ENCODE measurements at places on chromosomes 7 and 10. TPM values are rescaled to one million over a fixed set of nuclear protein-coding genes. Genes with fewer than 3 reads are reported as not detected.
A peak's percentile ranks its signal among the peaks of the same experiment; 100 is the strongest.

GRCh38 chr10:85105614-85106255, 777.3 kb downstream of the CCSER2 start:
- ATAC-seq: peak; percentile 59

DNA sequence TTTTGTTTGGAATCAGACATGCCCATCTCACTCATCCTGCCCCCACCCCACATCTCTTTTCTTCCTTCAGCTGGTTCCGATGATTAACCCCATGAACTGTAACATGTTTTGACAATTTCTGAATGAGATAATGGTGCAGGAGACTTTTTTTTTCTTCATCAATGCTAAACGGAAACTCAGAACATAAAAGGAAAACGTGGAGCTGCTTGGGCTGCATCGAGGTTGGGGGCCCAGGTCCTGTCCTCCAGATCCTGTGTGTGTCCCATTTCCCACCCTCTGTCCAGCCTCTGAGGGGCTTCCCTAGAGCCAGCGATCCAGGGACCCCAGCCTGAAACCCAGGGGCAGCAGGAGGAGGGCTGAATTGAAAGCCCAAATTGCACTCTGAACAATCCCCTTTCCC, 263.8 kb upstream of the GRB10 start:
- ATAC-seq: no peak

AKR1E2 gene
- total RNA-seq: 6.0 TPM

DNA sequence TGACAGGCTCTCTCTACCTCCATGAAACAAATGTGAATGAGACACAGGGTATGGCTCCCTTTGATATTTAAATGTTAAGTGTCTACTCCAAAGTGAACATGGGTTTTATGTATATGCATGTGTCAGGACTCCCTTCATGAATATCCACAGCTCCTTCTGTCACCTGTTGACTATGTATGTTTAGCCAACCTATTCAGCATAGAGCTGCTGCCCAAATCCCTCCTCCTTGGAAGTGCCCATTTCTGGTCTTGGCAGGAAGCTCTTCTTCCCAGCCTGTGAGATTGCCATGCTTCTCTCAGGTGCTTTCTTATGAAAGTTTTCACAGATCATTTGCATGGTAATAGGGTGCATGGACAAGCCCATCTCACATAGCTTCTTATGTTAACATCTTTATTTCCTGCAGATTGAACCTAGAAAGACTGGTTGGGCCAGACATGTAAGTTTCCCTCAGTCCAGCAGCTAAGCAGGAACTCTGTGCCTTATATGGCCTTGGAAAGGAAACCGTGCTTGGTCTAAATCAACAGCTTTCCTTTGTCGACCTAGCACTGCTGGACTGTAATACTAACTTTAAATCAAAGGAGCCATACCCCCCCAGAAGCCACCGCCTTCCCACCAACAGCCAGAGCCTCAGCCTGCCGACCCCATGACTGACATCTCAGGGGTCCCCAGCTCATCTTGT, 288.9 kb downstream of the ADARB2 start:
- ATAC-seq: no peak

- peak; percentile 67 for ATAC-seq
Observed at GRCh38 chr10:63629363-63630084, 108.3 kb downstream of the REEP3 start.

WIPF3 gene
- total RNA-seq: 3.2 TPM

DNA sequence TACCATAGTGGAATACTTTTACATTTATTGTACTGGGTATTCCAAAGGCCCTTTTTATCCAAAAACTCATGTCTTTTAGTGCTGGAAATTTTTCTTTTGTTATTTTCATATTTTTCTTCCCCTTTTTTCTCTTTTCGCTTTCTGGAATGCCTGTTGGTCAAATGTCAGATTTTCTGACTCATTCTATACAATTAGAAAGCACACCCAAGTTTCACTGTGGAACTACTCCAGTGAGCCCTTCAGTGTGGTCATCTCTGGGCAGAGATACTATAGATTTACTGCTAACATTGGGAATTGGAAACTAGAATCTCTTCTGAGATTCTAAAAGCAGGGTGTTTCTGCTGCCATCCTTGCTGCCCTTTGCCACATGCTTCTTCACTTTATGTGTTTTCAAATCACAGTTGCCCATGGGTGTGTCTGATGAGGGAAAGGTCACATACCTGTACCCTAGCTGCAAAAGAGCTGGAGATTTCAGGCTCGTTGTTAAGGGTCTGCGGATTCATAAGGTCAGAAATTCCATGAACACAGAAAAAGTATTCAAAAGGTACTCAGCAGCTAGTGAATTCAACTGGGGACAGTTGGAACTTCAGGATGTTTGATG, 5.6 kb upstream of the WASL start:
- ATAC-seq: no peak

HOXA2 gene
- 5.4 TPM for total RNA-seq

- ATAC-seq: no peak
Observed at GRCh38 chr10:97724341-97724941, 10.9 kb downstream of the MARVELD1 start.

ANXA8L1 gene
- total RNA-seq: 0.76 TPM

PTN gene
- 775 TPM for total RNA-seq

- ATAC-seq: peak; percentile 90
Observed at GRCh38 chr7:33807779-33808482, 97.4 kb upstream of the BMPER start.

- ATAC-seq: no peak
Observed at GRCh38 chr7:114130866-114131265, 212.1 kb upstream of the PPP1R3A start.

TDRD1 gene
- total RNA-seq: 0.18 TPM

DNA sequence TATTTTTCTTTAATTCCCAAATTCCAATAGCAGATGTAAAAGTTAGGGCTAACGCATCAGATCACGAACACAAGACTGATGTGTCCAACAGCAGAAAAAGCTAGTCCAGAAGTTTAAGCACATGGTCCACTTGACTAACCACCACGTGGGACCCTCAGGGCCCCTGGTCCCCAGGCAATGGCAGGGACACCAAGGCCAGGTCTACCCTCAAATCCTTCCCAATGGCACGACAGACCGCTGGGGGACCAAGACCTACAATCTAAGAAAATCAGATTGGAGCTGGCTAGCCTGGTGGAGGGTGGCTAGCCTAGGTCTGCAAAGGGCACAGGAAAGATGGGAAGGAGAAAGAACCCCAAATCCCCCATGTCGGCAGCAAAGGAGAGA, 1.5 kb downstream of the GIGYF1 start:
- ATAC-seq: no peak

GRID1 gene
- total RNA-seq: 5.0 TPM

DNA sequence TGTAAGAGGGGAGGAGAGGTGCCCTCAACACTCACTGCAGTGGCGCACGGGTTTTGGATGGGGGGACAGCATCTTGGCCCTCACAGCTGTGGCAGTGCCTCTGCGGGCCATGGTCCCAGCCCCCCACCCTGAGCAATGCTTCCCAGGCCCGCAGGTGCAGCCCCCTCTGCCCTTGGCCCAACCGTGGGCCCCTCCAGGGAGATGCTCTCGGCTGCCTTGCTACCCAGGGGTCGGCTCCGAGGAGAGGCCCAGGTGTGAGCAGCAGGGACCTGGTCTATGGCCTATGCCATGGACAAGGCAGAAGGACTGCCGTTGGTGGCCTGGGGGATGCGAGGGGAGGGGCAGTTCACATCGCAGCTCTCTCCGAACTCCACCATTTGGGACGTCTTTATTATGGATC, 159.2 kb downstream of the RNF216 start:
- ATAC-seq: no peak

DNA sequence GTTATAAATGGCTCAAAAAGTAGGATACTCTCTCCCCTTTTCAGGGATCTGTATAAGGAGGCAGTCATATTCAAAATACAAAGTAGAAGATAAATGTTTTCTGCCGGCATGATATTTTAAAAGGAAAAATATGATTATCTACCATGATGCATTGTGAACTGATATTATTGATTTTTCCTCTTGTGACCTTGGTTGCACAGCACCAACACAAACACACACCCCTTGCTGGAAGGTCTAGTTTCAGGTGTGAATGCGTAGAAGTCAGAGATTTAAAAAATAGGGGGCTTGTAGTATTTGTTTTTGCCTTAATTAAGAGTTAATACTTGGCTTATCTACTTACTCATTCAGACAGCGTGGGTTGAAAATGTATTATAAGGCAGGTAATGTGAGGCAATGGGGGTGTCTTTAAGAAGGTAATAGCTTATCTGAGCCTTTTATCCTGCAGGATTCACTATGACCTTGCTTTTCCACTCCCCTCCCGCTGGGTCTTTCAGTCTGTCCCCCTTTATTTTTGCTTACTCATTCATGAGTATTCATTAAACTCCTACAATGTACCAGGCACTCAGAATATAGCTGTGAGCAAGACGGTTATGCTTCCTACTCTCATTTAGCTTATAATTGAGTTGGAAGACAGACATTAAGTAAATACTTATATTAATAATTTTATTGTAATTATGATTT, 390.6 kb downstream of the SDK1 start:
- ATAC-seq: no peak

BMI1 gene
- total RNA-seq: 45.6 TPM

All from motor neuron (in vitro differentiated cells).